Hippocampal formation (tissue), 2 donors: ENCODE measurements at places on chromosomes 7 and 10.

DNA sequence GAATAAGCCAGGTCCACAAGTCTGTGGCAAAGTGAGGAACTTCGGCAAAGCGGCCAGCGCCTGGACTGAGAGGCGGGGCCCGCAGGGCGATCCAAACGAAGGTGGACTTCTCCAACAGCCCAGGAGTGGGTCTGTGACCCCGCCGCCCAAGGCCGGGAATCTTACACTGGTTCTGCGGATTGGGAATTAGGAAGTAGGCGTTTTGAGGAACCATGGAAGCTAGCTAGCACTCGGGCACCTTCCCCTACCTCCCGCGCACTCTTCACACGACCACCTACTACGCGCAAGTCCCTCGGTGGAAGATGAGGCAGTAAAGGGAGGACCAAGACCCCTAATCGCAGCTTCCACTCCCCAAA, 570 bp upstream of the ARF5 start:
- DNase-seq: no peak

DNA sequence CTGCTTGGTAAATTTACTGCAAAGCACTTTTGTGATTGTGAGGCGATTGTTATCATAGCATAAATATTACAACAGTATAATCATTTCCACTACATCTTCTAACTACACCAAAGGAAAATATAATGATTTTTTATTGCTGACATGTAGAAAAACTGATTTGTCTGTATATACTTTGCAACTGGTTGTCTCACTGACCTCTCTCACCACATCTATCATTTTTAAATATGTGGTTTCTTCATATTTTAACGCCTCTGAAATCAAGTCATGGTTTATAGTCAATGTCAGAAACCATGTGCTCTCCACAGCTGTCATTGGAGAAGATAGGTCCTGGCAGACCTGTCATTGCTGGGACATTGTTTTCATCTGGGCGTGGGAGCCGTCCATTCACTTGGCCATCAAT, 315.4 kb upstream of the KLF6 start:
- DNase-seq: no peak

DNA sequence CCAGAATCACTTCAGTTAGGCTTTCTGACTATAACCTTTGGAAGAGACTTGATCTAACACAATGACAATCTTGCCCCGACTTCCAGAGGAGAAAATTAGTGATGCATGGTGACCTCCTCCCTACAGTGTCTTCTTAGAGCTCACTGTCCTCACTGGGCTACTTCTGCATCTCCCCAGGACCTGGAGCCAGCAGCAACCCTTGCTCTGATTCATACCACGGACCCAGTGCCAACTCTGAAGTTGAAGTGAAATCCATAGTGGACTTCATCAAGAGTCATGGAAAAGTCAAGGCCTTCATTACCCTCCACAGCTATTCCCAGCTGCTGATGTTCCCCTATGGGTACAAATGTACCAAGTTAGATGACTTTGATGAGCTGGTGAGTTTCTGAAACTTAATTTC, 12.6 kb downstream of the CPA2 start:
- no peak for DNase-seq

GRCh38 chr10:116879817-116880216, 30.5 kb downstream of the ENO4 start:
- no peak for DNase-seq

DNA sequence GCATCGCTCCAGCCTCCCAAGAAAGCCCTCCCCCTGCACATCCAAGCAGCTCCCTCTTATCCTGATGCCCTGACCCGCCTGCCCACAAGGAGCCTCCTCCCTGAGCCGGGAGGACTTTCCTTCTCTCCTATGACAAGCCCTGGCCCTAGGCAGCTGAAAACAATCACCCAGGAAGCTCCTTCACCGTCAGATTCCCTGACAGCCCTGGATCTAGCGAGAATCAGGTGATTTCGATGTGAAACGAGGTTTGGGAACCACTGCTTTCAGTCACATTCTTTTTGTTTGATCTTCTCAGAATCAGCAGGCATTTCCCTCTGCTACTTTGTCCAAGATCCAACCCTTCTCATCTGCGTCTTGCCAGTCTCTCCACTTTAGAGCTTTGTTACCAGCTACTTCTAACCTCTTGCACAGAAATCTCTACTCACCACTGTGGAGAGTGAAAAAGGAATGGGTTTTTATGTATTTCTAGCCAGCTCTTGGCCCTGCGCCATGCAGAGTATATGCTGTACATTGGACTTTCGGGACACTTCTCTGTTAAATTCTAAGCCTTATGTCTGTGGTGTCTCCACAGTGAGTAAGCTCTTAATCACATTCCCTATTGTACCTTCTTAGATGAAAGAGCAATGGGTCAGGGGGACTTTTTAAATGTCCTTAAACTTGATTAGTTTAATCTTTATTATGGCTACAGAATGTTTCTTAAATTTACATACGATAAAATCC, 253.2 kb upstream of the C7orf33 start:
- no peak for DNase-seq

DNA sequence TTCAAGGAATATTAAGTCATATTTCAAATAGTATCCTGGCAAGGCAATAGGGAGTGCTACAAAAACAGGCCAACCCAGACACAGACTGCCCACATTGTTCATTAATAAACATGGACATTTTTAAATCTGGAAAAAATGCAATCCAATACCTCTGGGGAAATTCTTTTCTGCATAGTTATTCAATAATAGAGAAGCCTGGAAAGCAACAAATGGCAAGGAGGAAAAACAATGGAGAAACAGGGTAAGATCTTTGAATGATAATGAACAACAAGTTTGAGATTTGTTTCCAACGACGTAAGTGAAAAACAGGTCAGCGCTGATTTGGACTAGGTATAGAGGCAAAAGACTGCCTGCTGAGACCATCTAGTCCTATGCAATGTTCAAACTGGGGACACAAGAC, 44.7 kb upstream of the ZNF800 start:
- no peak for DNase-seq

GRCh38 chr7:47153576-47153975, 428.3 kb downstream of the TNS3 start:
- DNase-seq: no peak

DNA sequence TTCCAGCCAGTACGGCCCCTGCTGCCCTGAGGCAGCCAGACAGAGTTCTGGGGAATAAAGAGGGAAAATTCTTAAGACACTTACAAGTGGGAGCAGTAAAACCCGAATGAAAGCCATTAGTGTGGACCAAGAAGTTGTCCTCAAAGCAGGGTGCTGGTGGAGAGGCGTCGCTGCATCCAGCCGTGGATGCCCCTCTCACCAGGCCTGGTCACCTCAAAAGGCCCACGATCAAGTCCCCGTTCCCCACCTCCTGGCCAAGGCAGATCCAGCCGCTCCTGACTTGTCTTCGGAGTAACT, 656 bp downstream of the VSTM4 start:
- peak; percentile 19 for DNase-seq

GRCh38 chr10:115942101-115942500, 330.9 kb downstream of the GFRA1 start:
- DNase-seq: no peak

DNA sequence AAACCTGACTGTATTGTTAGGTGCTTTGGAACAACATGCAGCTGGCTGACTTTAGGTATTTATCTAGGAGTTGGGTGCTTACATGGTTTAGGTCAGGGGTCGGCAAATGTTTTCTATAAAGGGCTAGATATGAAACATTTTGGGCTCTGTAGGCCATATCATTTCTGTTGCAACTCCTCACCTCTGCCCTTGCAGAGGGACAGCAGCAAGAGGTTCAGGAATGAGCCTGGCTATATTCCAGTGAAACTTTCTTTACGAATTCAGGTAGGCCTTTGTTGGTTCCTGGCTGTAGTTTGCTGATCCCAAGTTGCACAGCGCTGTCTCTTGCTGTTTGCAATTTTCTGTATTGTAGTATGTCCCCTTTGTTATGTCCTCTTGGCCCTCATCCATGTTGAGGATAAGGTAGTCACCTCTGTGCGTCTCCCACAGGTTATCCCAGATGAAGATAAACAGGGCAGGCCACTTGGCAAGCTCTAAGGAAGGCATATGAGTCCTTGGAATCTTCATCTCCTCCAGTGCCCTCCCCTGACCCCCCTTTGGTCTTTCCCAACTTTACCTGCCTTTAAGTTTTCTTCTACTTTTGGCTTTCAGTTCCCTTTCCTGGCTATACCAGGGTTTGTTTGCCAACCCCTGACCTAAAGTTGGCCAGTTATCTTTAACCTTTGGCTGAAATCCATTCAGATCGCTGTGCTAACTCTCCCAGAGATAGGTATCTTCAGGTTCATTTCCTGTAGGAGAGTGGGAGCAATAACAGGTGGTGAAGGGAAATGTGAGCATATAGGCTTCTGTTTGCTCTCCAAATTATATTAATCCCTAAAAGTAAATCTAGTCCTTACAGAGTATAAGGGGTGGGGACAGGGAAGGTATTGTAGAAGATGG, 36.1 kb downstream of the SGPL1 start:
- no peak for DNase-seq

DNA sequence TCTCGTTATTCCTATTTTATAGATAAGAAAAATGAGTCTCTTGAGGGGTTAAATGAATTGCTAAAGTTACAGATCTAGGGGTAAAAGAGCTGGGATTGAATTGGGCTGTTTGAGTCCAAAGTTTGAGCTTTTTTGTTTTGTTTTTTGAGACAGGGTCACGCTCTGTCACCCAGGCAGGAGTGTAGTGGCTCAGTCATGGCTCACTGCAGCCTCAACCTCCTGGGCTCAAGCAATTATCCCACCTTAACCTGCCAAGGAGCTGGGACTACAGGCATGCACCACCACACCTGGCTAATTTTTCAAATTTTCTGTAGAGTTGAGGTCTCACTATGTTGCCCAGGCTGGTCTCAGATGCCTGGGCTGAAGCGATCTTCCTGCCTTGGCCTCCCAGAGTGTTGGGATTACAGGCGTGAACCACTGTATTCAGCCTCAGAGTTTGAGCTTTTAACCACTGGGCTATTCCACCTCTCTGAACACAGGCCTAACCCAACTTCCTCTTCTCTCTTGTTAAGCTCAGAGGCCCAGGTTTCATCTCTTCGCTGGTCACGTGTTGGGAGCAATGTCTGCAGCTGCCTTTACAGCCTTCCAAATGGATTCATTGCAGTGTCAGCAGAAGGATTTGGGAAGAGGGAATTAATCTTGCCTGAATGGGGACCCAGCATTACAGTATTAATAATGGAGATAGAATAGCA, 8.0 kb downstream of the SUFU start:
- no peak for DNase-seq

- DNase-seq: no peak
These were observed 66.3 kb upstream of the RAB18 start for GRCh38 chr10:27437775-27438174.

GRCh38 chr7:2471022-2471329, 5.2 kb downstream of the GRIFIN start:
- DNase-seq: no peak

- DNase-seq: no peak
These were observed 131.1 kb downstream of the CYP26A1 start for GRCh38 chr10:93204494-93205485.

GRCh38 chr10:132248455-132249225, 59.1 kb downstream of the STK32C start:
- DNase-seq: no peak

GRCh38 chr10:71015674-71016073, 127.3 kb upstream of the PCBD1 start:
- DNase-seq: no peak

DNA sequence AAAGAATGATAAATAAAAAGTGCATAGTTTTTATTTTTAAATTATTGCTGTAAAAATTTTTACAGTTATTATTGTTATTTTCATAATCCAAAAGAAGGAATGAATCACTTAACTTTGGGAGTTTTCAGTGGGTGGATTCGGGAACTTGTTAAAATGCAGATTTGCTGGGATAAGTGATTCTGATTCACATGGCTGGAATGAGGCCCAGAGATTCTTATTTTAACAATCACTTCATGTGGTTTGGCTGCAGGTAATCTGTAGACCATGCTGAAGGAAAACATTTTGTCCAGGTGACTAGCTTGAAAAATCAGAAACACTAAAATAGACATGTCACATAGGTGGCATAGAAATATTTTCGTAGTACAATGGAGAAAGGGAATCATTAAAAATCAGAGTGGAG, 13.9 kb downstream of the CROT start:
- no peak for DNase-seq

- no peak for DNase-seq
These were observed 322.8 kb upstream of the GRM3 start for GRCh38 chr7:86320889-86321288.
